Calu3 (cell line): ENCODE measurements at places on chromosomes 7 and 10. TPM values are rescaled to one million over a fixed set of nuclear protein-coding genes. Genes with fewer than 3 reads are reported as not detected.
A peak's percentile ranks its signal among the peaks of the same experiment; 100 is the strongest.

GRCh38 chr10:91632671-91633550 lies at the start of gene PPP1R3C:
Gene PPP1R3C, minus strand, starts transcription at chr10:91633071. Its CDS starts 102 bp downstream, at chr10:91632969.
- peak within 1 kb of the TSS; percentile 92 for H3K4me3 ChIP-seq
- peaks cover 19% of the 10 kb centered on the region for H3K36me3 ChIP-seq
- H3K27me3 ChIP-seq: no peaks in the 10 kb centered on the region
- peak; percentile 84 for DNase-seq
- H3K27ac ChIP-seq: peak within 1 kb of the TSS; percentile 41

SRGN gene
- not detected in 2 replicates for total RNA-seq

SPDYE3 gene
- total RNA-seq: not detected in 2 replicates

DNA sequence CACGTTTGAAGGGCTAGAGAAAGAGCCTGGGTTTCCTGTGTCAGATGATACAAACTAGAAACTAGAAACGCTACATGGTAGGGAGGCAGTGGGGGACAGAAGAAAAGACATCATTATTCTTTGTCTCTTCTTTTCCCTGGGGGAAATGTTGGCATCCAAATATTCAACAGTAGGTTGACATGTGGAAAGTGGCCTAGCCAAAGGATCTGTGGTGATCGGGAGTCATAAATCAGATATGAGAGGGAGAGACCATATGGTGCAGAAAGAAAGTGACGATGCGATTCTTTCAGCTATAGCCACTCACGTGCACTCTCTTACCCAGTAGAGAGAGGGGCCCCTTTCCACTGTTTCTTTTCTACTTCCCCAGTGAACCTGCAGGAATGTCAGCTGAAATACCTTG lies 964.7 kb downstream of the LRMDA start:
- H3K27ac ChIP-seq: no peak overlapping the region
- H3K27me3 ChIP-seq: no peaks in the 10 kb centered on the region
- H3K4me1 ChIP-seq: no peaks in the 10 kb centered on the region
- DNase-seq: no peak
- no peak overlapping the region for H3K4me3 ChIP-seq
- no peaks in the 10 kb centered on the region for H3K36me3 ChIP-seq

- no peaks in the 10 kb centered on the region for H3K36me3 ChIP-seq
- no peaks in the 10 kb centered on the region for H3K27me3 ChIP-seq
Measured at GRCh38 chr10:490891-491571, 198.4 kb downstream of the DIP2C start.

GNAT3 gene
- not detected in 2 replicates for total RNA-seq
